ENCODE measurements at places on chromosomes 5 and 9.

- no peak for DNase-seq
Measured at GRCh38 chr5:131758520-131758900, 38.3 kb downstream of the FNIP1 start.

- no peak for DNase-seq
Measured at GRCh38 chr5:131022811-131023497, 142.1 kb downstream of the HINT1 start.

DNA sequence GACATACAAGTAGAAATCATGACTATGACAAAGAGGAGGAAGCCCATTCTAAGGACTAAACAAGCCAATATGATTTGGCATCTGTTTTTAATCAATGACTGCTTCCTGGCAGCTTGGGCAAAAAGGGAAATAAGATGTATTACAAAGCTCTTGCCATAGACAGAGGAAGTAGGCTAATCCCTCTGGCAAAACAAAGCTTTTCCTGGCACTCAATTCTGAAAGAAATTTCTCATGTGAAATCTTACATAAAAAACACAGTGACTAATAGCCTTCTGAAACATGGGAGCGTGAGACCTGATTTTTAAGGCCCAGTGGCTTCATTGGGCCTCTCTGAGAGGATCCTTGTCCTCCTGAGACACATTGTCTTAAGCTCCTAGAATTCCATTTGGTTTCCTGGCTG, 93.6 kb downstream of the COL23A1 start:
- no peak for DNase-seq

GRCh38 chr5:139385061-139386049, 2.3 kb upstream of the SLC23A1 start:
- DNase-seq: no peak

DNA sequence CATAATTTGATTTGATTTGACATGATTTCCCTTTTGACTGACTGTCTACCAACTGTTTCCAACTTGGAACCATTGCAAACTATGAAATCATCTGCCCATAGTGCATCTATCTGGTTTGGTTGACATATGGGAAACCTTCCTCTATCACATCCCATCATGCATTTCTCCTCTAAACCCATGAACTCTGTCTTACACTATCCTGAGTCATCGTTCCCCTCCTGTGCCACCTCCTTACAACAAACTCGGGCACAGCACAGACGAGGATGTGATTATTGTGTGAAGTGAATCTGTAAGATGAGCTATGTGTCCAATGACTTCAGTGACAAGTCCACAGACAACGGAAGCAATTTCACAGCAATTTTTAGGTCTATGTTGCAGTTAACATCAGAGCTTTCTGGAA, 126.1 kb downstream of the NPR3 start:
- no peak for DNase-seq

DNA sequence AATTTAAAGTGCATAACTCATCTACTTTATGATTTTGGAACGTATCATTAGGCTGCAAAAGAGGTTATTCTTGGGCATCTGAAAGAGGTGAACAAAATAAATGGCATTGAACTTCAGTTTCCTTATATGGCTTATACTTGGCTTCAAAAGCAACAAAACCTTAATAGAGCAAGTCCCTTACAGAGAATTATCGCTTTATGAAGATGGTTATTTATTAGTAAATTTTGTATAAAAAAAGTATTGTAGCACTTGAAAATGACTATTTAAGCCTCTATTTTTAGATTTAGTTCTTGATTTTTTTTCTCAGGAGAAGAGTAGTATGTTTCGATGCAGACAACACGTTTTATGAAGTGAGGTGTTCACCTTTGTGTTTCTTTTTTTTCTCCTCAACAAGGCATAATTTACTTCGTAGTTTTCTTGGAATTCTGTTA, 2.0 kb downstream of the ERBIN start:
- DNase-seq: no peak

- DNase-seq: no peak
Measured at GRCh38 chr9:110691002-110691549, 22.5 kb downstream of the MUSK start.

- no peak for DNase-seq
Measured at GRCh38 chr5:58794875-58795274, 212.0 kb downstream of the RAB3C start.

GRCh38 chr9:95506428-95506677, 10.4 kb downstream of the PTCH1 start:
- peak; percentile 36 for DNase-seq

GRCh38 chr9:97830884-97831829, 21.9 kb upstream of the FOXE1 start:
- DNase-seq: no peak

GRCh38 chr5:138966236-138966985, 91.3 kb upstream of the LRRTM2 start:
- no peak for DNase-seq

GRCh38 chr5:98144116-98144515, 629.3 kb upstream of the RGMB start:
- DNase-seq: no peak

DNA sequence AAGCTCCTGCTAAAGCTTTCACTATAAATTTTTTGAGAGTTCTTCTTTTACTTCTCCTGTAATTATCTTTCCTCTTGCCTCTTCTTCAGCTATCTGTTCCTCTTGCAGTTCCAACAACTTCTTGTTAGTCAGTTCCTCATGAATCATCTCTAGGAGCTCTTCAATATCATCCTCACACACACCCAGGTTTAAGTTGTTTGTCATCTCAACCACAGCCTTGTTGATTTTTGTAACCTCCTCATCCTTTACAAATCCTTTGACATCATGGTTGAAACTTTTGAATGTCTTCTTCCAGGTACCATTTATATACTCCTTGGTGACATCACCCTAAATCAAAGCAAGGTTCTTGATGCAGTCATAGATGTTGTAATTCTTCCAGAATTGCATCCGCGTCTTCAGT, 106.3 kb upstream of the MAMDC2 start:
- DNase-seq: no peak

- DNase-seq: no peak
Measured at GRCh38 chr5:134511796-134512660, 13.4 kb upstream of the JADE2 start.

DNA sequence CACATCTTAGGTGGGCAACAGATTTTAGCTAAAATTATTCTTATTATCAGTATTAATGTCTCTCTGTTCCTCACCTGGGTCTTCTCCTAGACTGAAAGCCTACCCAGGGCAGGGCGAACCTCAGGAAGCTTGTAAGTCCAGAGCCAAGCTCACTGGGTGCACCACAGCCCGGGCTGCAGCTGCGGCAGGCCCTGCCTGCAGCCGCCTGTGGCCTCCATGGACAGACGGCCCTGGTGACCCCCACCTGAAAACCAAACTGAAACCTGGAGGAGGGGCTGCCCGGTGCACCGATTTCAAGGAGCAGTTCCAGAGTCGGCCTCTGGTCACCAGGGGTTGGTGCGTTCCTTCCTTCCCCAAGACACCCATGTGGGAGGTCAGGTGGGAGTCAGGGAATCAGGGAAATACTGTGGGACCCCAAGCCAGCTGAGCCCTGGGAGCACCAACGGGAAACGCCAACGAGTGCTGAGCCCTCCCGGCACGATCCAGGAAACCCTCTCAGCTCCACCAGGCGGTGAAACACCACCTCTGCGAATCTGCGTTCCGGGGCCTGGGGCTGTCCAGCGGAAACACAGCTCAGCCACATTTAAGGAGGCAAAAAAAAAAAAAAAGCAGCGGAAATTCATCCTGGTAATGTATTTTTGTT, 68.6 kb upstream of the PPP1R26 start:
- no peak for DNase-seq

- no peak for DNase-seq
Measured at GRCh38 chr5:126811515-126812198, 34.7 kb downstream of the LMNB1 start.

GRCh38 chr5:6678385-6678784, 34.8 kb upstream of the TENT4A start:
- no peak for DNase-seq

DNA sequence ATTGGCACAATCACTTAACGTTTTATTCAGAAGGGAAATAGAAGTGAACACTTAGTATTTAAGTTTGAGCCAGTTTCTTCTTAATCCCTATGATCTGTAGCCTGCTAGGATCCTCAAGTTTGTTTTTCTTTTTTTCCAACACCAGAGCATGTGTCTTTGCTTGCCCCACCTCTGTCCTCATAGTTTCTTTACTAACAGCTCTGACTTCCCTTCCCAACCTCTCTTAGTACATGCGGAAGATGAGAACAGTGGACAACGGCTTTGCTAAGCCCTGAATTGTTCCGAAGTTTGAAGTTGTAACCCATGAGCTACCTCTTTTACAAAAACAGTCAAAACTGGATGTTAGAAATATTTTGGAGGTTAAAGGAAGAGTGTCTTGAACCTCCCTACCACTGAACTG, 61.7 kb upstream of the TAF11L2 start:
- no peak for DNase-seq

DNA sequence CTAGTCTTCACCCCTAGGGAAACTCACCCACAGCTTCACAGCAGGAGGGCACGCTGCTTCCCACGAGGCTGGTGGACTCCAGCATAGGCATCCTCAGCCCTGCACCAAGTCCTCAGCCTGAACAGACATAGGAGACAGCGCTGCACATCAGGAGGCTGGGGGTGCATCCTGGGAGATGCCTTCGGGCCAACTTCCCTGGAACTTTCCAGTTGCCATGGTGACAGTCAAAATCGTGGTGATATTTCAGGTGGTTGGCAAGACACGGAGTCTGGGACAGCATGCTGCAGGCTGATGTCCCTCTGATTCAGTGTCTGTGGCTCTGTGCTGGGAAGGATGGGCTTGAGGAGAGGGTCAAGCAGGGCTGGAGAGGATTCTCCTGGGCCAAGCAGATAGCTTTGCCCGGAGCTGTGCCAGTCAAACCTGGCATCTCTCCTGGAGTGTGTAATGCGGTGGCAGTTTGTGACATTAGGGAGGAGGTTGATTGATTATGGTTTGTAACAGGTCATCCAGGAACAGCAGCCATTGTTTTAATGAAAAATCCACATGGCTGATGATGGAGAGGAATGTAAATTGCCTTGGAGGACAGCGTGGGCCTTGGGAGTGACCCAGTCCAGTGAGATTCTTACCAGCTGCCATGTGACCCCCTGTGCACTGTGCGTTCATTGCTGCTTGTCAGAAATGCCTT, 35.6 kb upstream of the SEMA4D start:
- no peak for DNase-seq

GRCh38 chr9:130912932-130913598, 16.5 kb upstream of the QRFP start:
- no peak for DNase-seq

DNA sequence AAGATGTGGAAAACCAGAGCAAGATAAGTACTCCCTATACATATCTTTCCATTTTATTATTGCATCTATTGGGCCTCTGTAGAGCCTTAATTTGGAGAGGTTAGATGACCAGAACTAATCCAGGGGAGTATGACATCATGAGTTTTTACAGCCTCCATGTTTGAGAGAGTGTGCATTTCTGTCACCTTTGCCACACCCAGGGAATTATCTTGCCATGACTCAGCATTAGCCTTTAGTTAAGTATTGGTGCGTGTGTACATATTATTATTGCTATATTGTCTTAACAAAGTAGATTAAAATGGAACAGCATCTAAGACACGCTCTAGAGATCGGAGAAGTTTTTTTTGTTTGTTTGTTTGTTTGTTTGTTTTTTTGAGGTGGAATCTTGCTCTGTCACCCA, 27.6 kb downstream of the DIMT1 start:
- no peak for DNase-seq

GRCh38 chr5:109230369-109230768, 179.4 kb downstream of the PJA2 start:
- no peak for DNase-seq

DNA sequence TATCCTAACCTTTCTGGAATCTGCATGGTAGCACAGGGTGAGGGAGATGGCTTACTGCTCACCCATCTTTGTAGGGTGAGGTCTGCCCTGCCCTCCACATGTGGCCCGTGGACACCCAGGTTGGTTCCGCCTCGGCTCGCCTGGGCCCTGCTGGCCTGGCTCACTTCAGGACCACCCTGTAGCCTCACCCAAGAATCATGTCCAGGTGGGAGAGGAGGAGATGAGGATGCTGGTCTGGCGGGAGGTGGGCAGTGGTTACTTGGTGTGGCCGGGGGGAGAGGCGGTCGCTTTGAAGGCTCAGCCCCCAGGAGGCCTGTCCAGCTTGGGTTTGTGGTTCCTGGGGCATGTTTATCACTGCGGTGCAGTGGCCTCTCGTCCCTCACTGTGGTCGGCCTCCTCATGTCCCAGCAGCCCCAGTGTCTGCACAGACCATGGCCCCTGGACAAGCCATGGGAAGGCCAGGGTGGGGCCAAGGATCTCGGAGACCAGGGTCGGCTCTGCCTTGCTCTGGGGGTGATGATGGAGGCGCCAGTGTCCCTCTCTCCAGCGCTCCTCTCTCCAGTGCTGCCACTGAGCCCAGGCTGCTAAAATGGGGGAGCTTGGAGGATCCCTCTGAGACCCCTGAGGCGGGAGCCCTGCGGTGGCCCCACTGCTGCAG, 4.6 kb downstream of the OBP2B start:
- DNase-seq: no peak

- no peak for DNase-seq
Measured at GRCh38 chr9:20989923-20990341, 41.5 kb downstream of the HACD4 start.

DNA sequence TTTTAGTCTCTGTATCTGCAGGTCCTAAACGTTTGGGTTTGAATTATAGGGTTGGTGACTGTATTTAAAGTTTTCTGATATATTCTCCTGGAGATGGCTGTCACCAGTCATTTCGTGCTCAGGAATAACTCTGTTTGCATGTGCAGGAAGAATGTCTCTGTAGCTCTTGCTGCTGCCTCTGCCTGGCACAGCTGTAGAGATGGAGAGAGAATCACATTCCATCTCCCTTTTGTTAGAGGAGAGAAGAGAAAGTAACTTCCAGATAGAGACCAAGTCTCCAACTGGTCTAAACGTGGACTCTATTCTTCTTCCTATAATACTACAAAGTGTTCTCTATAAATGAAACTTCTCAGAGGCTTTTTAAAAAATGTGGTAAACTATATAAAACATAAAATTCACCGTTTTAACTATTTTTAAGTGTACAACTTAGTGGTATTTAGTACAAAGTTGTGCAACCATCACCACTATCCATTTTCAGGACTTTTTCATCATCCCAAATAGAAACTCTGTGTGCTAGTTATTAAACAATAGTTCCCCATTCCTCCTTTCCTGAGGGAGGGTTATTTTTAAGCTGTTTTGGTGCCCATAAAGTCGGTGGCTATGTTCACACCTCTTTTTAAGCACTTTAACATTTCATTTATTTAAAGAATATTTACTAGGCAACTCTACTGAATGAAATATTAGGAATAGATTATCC, 20.7 kb upstream of the STARD4 start:
- DNase-seq: no peak

GRCh38 chr5:135589152-135589551, 10.4 kb upstream of the CXCL14 start:
- DNase-seq: no peak

- DNase-seq: no peak
Measured at GRCh38 chr9:81032030-81032572, 657.2 kb downstream of the TLE1 start.

GRCh38 chr9:13002740-13003139, 227.9 kb downstream of the LURAP1L start:
- no peak for DNase-seq
